ENCODE measurements at places on chromosomes 3 and 15.
A peak's percentile ranks its signal among the peaks of the same experiment; 100 is the strongest.

- peak; percentile 100 for DNase-seq
Observed at GRCh38 chr3:11288786-11289637, 16.8 kb downstream of the ATG7 start.

GRCh38 chr3:53807117-53807810, 39.0 kb downstream of the CHDH start:
- DNase-seq, result no peak

GRCh38 chr15:66269326-66270090, 16.0 kb upstream of the MEGF11 start:
- peak; percentile 50 for DNase-seq

DNA sequence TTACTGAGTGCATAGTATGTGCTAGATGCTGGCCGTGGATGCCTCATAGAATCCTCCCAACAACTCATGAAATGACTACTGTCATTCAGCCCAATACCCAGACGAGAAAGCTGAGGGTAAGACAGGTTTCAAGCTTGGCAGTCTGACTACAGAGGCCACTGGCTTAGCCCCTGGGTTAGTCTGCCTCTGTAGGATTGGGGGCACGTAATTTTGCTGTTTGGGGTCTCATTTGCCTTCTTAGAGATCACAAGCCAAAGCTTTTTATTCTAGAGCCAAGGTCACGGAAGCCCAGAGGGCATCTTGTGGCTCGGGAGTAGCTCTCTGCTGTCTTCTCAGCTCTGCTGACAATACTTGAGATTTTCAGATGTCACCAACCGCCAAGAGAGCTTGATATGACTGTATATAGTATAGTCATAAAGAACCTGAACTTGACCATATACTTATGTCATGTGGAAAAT, 1.0 kb upstream of the CCR5 start:
- DNase-seq, result no peak

DNA sequence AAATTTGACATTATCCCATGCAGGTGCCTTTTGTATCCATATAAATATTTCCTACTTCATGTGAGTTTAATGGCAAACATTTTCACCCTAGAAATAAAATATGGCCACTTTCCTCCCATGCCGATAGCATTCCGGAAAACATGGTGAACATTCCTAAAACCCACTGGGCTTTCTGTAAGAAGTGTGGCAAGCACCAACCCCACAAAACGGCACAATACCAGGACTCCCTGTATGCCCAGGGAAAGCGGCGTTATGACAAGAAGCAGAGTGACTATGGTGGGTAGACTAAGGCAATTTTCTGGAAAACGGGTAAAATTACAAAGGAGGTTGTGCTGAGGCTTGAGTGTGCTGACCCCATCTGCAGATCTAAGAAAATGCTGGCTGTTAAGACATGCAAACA, 7.6 kb downstream of the ANXA2 start:
- DNase-seq, result no peak

- no peak for DNase-seq
Observed at GRCh38 chr3:133970916-133971315, 58.8 kb downstream of the SLCO2A1 start.

DNA sequence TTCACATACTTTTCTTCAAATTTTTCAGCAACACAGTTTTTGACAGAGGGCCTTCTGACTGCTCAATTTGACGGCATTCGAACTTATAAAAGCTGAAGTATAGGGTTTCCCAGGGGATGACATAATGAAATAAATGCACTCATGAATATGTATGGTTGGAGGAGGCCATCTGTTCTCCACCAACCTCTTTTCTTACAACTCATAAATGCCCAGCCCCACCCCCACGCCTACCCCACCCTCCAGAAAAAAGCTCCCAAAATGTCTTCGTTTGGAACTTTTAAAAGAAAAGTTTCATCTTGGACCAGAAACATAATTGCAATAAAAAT, 211.6 kb upstream of the LRRN1 start:
- DNase-seq, result no peak

GRCh38 chr15:75669191-75669878, 21.6 kb downstream of the SNX33 start:
- no peak for DNase-seq
